Central memory CD8-positive, alpha-beta T cell (primary cell): ENCODE measurements at places on chromosomes 2 and 18.

GRCh38 chr2:241309684-241310117 lies 5.8 kb downstream of the HDLBP start:
- H3K27ac ChIP-seq: peak overlapping the region; percentile 94
- peak overlapping the region; percentile 23 for H3K4me3 ChIP-seq
- peaks cover 12% of the 10 kb centered on the region for H3K36me3 ChIP-seq
- DNase-seq: peak; percentile 30
- H3K4me1 ChIP-seq: peaks cover 60% of the 10 kb centered on the region

GRCh38 chr2:149075853-149076252 lies 37.4 kb downstream of the LYPD6B start:
- no peaks in the 10 kb centered on the region for H3K36me3 ChIP-seq
- no peak for DNase-seq
- no peak overlapping the region for H3K27ac ChIP-seq

GRCh38 chr2:1233281-1233680 lies 180.0 kb upstream of the TPO start:
- no peaks in the 10 kb centered on the region for H3K27me3 ChIP-seq
- no peak overlapping the region for H3K27ac ChIP-seq
- DNase-seq: no peak

- H3K27me3 ChIP-seq: no peaks in the 10 kb centered on the region
- no peaks in the 10 kb centered on the region for H3K36me3 ChIP-seq
- no peak for DNase-seq
- H3K4me3 ChIP-seq: no peak overlapping the region
- H3K27ac ChIP-seq: no peak overlapping the region
- no peaks in the 10 kb centered on the region for H3K4me1 ChIP-seq
Observed at GRCh38 chr2:12479065-12479601, 237.6 kb upstream of the TRIB2 start.

DNA sequence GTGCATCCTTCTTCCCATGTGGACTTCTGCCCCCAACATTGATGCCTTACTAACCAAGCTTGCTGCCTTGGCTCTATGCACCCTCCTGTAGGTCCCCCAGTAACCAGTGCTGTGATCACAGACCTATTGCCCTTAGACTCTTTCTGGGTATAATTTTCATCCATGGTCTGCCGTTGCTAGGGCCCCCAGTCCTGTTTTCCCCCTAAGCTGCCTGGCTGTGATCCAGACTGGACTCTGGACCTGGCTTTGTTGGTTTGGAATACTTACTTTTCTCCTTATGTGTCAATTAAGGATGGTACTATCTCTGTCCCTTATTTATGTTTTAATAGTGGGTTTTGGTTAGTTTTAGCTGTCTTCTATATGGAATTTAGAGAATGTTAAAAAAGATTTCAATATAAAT lies 26.0 kb downstream of the ATP9B start:
- H3K4me3 ChIP-seq: no peak overlapping the region
- peaks cover 45% of the 10 kb centered on the region for H3K4me1 ChIP-seq
- H3K36me3 ChIP-seq: peaks cover 15% of the 10 kb centered on the region
- no peak for DNase-seq

GRCh38 chr2:73907840-73908452 lies 15.1 kb downstream of the ACTG2 start:
- H3K27ac ChIP-seq: no peak overlapping the region
- no peaks in the 10 kb centered on the region for H3K4me1 ChIP-seq
- no peak overlapping the region for H3K4me3 ChIP-seq
- peaks cover under 1% of the 10 kb centered on the region for H3K27me3 ChIP-seq
- DNase-seq: no peak

DNA sequence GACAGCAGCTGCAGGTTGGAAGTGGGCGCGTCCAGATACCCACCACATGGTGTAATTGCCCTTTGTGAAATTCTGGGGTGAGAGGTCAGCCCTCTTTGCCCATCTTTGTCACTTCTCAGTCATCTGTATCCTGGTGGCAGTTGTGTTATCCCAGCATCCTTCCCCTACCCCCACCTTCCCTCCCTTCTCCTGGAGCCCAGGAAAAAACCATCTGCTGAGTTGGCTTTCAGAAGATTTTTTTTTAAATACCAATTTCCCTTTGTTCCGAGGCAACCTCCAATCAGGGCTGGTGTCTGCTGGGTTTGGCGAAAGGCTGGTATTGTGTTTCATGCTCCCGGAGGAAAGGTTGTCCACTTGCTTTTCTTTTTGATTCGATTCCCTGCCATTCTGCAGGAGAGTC lies 35.2 kb downstream of the SETBP1 start:
- no peak overlapping the region for H3K27ac ChIP-seq
- H3K27me3 ChIP-seq: no peaks in the 10 kb centered on the region
- H3K36me3 ChIP-seq: peaks cover 2% of the 10 kb centered on the region
- DNase-seq: no peak
- H3K4me3 ChIP-seq: no peak overlapping the region
- H3K4me1 ChIP-seq: peaks cover 35% of the 10 kb centered on the region

DNA sequence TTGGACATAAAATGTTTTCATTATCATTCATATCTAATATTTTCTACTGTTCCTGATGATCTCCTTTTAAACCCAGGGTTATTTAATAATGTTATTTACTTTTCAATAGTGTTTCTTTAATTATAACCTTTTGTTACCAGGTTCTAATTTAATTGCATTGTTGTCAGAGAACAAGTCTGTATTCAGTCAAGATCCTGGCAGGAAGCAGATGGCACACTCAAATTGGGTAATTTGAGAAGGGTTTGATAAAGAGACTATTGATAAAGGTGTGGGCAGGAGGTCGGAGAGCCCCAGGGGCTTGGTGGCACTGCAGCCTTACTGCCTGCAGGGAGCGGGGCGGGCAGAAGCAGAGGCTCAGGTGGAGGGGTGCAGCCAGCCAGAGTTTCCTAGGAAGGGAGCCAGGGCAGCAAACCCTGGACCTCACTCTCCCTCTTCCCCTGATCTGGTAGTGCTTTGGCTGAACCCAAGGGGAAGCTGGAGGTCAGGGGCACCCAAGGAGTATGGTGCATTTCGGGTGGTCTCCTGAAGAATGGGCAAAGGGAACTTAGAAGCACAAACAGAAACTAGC lies 2.3 kb upstream of the KIF1A start:
- H3K27ac ChIP-seq: no peak overlapping the region
- peaks cover 3% of the 10 kb centered on the region for H3K36me3 ChIP-seq
- no peak for DNase-seq
- H3K27me3 ChIP-seq: peaks cover 78% of the 10 kb centered on the region
- H3K4me1 ChIP-seq: peaks cover 5% of the 10 kb centered on the region
- H3K4me3 ChIP-seq: no peak overlapping the region
